Ovary (tissue), 10 donors: ENCODE measurements at places on chromosomes 3 and 15.

GRCh38 chr3:184549796-184550577, 11.6 kb upstream of the EPHB3 start:
- no peak for DNase-seq

DNA sequence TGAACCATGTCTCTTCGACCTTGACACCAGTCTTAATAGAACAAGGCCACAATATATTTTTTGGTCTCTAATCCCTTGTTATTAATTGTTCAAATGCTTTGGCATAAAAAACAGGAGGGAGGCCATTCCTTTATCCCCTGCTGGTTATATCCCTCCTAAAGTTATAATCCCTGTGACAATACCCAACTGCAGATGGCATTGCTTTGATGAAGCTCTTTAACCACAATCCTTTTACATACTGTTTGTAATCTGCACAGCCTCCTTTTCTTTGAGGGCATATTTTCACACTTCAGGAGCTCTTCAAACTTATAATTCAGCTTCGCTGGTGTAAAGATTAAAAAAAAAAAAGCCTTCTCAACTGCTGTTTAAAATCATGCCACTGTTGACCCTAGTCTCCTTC, 919.0 kb downstream of the EPHA3 start:
- no peak for DNase-seq

DNA sequence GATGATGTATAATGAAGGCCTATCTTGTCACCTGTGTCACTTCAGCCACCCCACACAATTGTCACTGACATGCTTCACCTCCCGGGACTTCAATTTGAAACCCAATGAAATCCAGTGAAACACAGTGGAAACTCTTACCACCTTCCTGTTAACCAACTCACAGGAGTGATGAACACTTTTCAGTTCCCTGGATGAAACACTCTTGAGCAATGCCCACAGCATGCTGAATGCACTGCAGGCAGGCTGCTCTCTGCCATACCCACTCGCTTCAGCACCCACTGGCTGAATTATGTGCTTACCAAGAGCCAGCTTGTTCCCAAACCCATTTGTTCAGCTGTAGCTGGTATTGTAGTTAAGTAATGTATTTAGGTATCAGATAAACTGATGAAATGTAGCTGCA, 47.0 kb downstream of the MAP2K1 start:
- no peak for DNase-seq

DNA sequence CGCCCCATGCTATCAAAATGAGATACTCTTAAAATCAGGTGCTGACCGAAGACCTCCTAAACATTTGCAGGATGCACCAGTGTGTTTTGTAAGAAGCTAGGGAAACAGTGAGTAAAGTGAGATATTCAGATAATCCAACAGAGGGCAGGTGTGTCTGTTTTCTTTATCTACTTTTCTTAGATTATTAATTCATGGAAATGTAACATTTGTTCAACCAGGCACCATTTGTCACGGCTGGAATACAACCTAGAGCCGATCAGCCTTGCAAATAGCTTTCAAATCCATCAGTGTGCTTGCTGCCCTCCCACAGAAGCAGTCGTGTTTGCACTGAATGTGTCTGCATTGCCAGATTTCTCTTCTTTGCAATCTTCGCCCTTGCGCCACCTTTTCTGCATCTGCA, 201.9 kb upstream of the CHRM5 start:
- no peak for DNase-seq

- no peak for DNase-seq
These were observed 33.7 kb downstream of the RORA start for GRCh38 chr15:61195116-61196002.

GRCh38 chr3:140131895-140132294, 196.9 kb downstream of the CLSTN2 start:
- DNase-seq = no peak

DNA sequence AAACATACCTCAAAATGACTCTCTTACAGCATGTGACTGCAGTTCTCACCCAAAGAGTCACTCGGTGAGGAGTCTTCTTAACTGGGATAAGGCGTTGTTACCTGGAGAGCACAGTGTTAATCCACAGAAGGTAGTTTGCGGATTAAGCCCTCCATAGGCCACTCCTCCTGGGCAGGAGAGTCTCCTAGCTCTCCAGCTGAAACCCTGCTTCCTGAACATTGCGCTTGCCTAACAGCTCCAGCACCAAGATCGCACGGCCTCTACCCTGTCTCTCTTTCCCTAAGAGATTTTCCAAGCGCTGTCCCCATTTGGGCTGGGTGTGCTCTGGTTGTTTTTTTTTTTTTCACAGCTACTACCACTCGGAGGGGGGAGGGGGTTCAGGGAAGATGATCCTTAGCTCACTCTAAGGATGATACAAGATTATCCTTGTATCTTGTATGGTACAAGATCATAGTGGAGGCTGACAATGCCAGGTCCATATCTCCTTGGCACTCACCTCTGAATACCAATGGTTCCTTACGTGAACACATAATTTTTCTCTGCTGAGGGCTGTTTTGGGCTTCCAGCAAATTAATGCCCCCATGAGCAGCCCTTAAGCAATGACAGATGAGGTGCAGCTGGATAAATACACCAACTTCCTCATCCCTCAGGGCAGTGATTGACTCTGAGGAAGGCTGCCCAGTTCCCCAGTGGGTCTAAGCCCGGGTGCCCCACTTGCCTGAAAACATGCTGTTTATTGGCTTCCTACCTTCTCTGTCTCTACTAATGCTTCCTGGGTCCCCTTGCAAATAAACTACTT, 185.2 kb upstream of the TSC22D2 start:
- DNase-seq = no peak

DNA sequence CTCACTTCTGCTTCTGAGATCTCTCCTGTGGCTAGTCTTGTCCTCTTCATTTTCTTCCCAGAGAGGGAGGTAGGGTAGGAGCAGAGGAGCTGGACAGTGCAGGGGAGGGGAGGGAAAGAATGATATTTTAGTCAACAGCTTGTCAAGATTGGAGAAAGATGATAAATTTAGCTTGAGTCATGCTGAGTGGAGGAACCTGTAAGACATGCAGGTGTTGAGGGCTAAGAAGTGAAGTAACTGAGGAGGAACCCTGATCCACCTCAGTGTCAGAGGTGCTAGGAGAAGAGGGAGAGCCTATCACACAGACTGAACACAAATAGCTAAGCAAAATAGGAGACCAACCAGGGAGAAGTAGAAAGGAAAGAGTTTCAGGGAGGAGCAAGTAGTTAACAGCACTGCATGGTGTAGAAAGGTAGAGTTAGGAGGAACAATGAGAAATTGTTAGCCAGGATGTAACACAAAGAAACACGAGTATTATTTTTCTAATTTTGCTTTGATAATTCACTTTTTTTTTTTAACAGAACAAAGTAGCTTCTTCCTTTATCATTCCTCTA, 108.2 kb upstream of the CHRM5 start:
- no peak for DNase-seq

- DNase-seq = no peak
These were observed 201.1 kb upstream of the ARRDC4 start for GRCh38 chr15:97759363-97759762.

- no peak for DNase-seq
These were observed 440.0 kb downstream of the PDCD6IP start for GRCh38 chr3:34238407-34238806.

GRCh38 chr3:120100711-120101110, 6.5 kb upstream of the GSK3B start:
- DNase-seq = no peak

GRCh38 chr3:124919756-124920155, 14.8 kb downstream of the MUC13 start:
- DNase-seq = no peak

DNA sequence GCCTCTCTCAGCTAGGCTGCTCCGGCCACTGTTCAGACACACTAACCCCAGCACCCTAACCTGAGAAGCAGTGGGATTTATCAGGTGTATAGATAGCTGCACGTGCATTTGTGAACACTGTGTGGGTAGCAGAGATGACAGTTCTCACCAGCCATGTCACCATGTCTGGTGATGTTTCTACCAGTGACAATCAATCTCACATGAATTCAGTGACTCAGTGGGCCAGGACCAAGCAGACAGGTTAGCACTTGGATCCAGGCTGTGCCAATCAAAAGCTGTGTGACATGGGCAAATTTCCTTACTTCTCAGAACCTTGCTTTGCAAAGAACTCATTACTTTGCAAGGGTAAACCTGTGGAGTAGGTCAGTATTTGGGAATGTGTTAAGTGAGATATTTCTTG, 65.3 kb upstream of the GATM start:
- DNase-seq = no peak

- DNase-seq = no peak
These were observed 16.5 kb downstream of the BCHE start for GRCh38 chr3:165820671-165821123.

DNA sequence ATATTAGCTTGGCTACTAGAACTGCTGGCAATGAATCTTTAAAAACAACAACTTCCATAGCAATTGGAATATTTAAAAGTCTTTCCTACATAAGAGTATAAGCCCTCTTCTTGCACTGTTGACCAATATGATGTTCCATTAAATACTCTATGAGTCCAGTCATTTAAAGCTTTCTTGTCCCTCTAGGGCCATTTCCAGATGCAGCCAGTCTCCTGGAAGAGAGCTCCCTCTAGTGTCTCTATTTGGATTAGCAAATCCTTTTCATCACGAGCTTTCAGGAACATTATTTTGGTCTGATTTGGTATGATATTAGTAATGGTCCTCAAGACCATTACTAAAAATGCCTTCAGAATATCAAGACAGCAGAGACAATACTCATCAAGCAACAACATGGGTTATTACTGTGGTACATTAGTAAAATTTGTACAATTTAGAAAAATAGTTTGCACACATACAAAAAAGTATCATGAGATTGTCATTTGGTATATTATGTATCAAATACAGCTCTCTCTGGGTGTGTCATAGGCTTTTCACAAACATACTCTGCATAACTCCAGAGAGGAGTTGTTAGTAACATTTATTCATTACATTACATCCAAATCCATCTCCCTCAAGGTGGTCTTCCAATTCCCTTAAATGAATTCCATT, 101.3 kb downstream of the DPH6 start:
- no peak for DNase-seq

GRCh38 chr3:186896875-186897274, 33.5 kb upstream of the ST6GAL1 start:
- DNase-seq = no peak

- DNase-seq = no peak
These were observed 198.5 kb upstream of the COL8A1 start for GRCh38 chr3:99439892-99440291.

GRCh38 chr3:138051947-138052802, 42.2 kb downstream of the CLDN18 start:
- peak; percentile 55 for DNase-seq

GRCh38 chr3:19183584-19183983, 35.3 kb downstream of the KCNH8 start:
- DNase-seq = no peak

GRCh38 chr3:35665390-35666055, 26.2 kb downstream of the ARPP21 start:
- DNase-seq = no peak

DNA sequence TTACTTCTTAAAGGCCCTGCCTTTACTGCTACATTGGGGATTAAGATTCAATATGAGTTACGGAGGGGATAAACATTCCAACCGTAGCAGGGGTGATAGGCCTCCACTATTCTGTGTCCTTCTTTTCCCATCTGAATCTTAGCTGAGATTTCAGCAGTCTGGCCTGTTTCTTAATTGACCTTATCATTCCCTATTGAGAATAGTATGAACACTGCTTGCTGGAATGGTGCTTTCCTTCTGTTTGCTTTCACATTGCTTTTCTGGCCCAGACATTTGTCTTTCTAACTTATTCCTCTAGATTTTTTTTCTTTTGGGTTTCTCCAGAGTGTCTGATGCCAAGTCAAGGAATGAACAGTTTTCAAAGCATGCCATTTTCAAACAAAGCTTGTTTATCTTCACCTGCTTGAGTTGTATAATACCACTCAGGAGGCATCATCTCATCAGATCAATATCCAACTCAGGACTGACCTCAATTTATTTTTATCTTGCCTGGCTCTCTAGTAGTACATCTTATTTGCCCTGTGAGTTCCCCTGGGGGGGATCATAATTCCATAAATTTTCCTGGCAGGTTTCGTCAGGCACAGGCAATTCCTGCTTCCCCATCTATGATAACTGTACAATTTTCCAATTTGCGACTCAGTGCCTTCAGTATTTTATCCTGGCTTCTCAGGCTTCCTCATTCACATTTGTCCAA, 161.1 kb upstream of the STT3B start:
- no peak for DNase-seq

DNA sequence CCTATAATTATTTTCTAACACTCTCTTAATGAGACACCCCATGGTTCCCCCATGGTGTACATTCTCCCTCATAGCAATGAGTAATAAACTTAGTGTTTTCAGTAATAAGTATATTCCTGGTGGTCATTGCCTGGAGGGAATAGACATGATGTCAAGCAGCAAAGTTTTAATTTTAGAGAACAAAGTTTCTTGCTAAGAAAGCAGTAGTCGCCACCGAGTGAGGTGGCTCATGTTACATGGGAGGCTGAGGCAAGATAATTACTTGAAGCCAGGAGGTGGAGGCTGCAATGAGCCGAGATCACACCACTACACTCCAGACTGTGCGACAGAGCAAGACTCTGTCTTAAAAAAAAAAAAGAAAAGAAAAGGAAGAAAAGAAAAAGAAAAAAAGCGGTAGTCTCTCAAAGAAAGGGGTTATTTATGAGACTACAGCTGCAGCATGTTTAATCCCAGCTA, 2.4 kb upstream of the ELP6 start:
- no peak for DNase-seq

GRCh38 chr3:51777985-51778384, 1.1 kb downstream of the IQCF6 start:
- no peak for DNase-seq

- DNase-seq = no peak
These were observed 356.8 kb upstream of the NR2F2 start for GRCh38 chr15:95973566-95974256.

DNA sequence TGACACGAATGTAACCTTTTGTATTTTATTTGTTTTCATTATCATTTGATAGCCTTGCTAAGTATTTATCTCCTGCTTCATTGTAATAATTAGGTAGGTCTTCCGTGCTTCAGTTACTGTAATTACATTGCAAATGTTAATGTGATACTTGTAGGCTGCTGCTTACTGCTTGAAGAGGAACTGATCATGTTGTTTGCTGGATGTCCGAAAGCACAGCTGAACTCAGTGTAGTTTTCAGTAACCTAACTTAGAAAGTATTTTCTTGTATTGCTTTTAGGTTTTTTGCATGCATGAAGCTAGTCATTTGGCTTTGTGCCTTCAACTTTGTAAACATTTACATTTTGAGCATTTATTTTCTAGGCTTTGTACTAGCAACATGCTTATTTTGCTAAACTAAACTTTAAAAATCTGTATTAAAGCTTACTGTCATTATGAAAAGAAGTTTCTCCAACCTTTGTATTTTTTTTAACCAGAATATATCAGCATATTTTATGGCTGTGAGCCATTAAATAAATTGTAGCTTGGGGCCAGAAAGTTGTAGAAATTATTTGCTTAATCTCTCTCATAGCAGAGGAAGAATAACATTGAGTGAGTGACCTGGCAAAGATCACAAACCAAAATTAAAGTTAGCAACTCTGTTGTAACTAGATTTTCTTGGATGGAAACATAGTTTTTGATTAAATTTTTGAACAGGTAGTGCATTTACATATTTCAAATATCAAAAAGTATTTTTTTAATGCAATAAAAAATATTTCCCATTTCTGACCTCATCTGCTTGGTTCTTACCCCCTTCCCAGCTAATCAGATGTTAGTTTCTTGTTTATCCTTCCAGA, 30.7 kb downstream of the SACM1L start:
- DNase-seq = no peak

GRCh38 chr3:171815973-171816595, 5.8 kb upstream of the PLD1 start:
- DNase-seq = no peak
